ENCODE measurements at places on chromosomes 6 and 20.
A peak's percentile ranks its signal among the peaks of the same experiment; 100 is the strongest.

- DNase-seq: no peak
Observed at GRCh38 chr6:88499845-88500699, 333.9 kb upstream of the CNR1 start.

DNA sequence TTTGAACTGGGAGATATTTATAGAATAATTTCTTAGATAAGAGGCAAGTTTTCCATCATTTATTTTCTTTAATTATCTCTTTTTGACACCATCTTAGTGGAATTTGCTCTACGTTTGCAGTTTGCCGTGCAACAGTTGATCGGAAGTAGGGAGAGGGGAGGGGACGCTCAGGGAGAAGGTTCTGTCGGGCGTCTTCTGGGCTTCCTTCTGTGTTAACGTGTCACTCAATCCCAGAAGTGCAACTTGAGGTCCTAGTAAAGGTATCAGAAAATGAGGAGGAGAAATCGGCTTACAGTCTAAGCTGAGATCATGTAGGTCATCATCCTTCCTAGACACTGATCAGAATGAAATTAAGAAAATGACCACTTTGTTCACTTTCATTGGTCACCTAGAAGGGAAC is 149.0 kb upstream of the SNX9 start:
- no peak for DNase-seq

DNA sequence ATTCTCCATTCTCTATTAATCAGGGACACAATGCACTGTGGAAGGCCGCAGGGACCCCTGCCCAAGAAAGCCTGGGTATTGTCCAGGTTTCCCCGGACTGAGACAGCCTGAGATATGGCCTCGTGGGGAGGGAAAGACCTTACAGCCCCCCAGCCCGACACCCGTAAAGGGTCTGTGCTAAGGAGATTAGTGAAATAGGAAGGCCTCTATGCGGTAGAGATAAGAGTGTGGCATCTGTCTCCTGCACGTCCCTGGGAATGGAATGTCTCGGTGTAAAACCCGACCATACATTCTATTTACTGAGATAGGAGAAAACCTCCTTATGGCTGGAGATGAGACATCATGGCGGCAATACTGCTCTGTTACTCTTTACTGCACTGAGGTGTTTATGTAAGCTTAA is 15.7 kb upstream of the EIF2S2 start:
- no peak for DNase-seq

- DNase-seq: no peak
Observed at GRCh38 chr6:70166088-70166958, 136.6 kb downstream of the COL9A1 start.

DNA sequence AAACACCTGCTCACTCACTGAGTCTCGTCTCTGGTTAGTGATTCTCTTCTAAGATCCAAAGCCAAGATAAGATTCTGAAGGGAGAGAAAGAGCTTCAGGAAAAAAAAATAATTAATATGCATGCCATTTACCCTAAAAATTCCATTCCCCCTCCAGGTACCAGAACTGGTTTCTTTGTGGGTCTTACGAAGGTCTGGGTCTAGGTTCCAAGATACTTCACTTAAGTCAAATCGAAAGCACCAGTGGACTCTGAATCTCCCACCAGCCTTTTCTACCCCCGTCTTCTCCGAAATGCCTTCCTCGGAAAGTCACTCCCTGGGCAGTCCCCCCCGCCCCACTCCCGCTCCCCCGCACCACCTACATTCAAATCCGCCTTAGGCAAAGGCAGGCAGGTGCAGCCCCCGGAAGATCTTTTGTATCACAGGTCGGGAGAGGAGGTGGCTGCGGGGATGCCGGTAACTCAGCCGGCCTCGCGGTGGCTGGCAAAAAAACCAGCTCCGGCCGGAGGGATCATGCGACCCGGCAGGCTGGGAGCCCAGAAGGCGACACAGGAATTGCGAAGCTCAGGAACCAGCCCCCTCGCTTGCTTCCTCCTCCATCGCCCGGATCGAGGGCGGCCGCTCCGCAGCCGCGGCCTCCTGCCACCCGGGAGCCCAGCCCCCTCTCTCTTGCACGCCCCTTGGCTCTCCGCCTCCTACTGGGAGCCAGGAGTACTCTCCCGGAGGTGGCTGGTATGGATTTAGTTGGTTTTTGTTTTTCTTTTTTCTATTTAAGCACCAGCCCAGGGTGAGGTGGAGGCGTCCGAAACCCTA is at the start of gene BCL2L1:
Gene BCL2L1, minus strand, starts transcription at position 612 of the 812 bp plus-strand sequence. CDS start 650 bp downstream, outside the sequence.
- DNase-seq: peak; percentile 75

DNA sequence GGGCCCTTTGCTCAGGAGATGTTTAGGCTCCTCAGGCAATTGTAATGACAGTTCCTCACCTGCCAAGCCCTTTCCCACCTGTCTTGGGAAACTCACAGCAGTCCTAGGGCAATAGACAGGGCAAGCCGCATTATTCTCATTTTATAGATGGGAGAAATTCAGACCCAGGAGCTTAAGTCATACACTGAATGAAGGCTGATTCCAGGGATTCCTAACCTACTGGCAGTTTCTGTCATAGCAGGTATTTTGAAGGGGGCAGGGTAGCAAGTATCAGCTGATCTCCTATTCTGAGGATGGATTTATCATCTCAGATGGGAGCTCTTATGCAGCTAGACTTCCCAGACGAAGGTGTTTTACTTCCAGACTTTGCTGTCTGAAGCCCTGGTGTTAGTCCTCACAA is 61.4 kb upstream of the MYL9 start:
- no peak for DNase-seq

DNA sequence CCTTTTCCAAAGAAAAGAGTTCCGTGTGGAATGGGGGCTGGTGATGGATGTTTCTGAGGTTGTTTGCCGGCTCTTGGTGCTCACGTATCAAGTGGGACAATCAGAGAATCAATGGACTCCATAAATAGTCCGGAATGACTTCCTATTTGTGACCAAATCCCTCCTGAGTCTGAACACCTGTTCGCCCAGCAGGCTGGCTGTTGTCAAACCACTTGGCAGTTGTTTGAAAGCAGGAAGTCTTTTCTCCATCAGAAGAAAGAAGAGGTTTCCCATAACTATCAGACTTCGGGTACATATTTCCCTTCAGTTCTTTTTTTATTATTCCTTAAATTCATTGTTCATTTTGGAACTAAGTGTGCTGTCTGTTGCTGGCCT is 154.7 kb upstream of the RIN2 start:
- DNase-seq: no peak

DNA sequence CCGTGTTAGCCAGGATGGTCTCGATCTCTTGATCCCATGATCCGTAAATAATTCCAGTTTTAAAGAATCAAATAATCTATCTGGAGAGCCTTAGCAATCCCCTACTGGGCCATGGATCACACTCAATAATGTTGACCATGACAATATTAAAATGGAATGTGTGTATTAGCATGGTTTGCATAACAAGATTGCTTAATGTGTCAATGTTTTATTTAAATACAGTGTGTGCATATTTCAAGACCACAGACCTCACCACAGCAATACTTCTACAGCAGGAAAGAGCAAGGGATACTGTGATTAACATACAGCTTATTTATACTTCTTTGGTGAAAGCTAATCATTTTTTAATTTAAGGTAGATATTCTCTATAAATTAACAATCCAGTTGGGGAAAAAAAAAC is 470.4 kb downstream of the TFAP2B start:
- DNase-seq: no peak

DNA sequence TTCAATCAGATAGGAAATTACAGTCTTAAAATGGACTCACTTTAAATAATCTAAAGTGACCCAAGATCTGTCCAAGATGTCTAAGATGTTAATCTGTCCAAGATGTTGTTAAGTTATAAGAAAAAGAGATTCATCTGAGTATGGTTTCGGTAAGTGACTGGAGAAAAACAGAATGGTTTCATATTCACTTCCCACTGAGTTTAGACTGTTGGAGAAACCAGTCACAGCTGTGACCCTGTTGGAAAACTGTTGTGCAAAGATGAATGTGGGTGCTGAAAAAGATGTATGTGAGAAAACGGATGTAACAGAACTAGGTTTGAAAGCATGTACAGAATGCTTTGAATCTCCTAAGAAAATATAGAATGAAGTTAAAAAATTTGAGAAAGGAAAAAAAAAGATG is 325.9 kb downstream of the COL12A1 start:
- DNase-seq: no peak

GRCh38 chr6:103284835-103285234 is 1574.9 kb downstream of the HACE1 start:
- no peak for DNase-seq

GRCh38 chr6:123520217-123520616 is 116.5 kb downstream of the TRDN start:
- no peak for DNase-seq

DNA sequence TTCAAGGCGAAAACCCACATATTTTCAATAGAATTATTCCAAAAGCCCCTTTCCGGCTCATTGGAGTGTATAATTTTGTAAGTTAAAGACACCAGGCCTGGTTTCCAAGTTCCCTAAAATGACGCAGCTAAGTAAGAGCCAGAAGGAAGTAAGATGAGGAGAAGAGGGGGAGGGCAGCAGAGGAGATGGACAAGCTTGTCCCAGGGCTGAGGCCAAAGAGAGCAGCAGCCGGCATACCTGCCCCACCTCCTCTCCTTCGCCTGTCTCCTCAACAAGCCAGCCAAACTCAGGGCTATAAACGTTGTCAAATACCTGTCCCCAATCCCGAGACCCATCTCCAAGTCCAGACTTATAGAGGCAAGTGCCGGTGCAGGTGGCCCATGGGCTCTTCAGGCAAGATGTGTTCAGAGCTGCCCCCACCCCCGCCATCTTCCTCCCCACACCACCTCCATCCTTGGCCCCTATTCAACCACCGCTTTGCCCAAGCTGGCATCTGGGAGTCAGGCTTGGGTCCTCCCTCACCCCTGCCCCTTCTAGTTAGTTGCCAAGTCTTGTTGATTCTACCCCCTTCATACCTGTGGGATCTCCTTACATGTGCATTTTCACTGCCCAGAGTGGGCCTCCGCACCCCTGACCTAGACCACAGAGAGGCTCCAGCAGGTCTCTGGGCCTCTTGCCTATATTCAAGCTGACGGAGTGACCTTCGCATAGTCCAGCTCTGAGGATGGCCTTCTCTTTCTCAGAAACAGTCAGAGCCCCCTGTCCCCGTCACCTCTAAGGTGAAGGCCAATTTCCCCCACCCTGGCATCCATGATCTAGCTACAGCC is 75.7 kb upstream of the SIRPA start:
- no peak for DNase-seq

GRCh38 chr6:131216246-131216645 is 81.0 kb downstream of the AKAP7 start:
- DNase-seq: peak; percentile 67

GRCh38 chr6:100673641-100674040 is 207.5 kb downstream of the ASCC3 start:
- no peak for DNase-seq

GRCh38 chr6:12279322-12280091 is 10.7 kb upstream of the EDN1 start:
- DNase-seq: no peak

DNA sequence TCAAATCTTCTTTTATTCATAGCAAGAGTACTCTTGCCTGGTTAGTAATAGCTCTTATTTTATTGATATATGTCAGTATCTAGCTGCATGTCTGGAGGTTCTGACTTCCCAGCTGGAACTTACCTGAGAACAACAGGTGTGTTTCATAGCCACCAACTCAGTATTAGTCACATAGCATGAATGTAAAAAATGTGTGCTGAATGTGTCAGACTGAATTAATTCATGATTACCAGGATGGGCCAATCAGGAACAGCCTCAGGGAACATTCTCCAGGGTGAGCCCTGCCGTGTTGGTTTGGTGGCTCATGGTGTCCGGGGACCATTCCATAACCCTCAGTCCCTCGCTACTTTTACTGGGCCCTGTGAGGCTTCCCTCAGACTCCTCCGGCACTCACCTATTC is 99.7 kb downstream of the TULP4 start:
- no peak for DNase-seq

DNA sequence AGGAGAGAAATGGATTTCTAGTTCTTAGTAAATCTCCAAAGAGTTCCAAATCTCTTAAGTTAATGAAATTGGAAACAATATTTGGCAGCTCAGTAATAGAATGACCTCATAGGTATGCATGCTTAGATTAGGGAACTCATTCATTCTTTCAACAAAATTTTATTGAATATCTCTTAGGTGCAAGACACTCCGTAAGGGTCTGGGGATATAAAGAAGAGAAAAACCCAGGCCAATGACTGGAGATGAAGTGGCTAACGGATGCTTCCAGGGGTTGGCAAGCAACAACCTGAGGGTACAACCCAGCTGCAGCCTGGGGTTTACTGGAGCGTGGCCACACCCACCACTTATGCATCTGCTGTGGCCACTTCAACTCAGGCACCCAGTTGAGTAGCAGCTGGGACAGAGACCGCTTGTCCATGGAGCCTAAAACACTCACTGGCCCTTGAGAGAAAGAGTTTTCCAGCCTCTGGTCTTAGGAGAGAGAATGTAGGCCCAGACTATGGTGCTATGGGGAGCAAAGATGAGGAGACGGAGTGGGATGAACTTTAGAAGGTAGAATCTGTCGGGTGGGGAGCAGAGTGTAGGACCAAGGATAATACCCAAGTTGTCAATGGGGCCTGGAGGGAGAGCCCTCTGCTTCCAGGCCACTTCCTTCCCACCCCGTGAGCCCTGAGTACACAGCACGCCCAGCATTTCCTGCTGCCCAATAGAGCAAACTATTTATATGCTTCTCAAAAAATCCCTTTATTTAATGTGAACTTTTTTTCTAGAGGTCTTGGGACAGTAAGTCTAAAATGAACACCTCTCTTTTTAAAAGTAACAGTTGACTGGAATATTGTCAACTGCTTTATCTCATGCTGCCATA is 46.8 kb upstream of the PXDC1 start:
- no peak for DNase-seq

DNA sequence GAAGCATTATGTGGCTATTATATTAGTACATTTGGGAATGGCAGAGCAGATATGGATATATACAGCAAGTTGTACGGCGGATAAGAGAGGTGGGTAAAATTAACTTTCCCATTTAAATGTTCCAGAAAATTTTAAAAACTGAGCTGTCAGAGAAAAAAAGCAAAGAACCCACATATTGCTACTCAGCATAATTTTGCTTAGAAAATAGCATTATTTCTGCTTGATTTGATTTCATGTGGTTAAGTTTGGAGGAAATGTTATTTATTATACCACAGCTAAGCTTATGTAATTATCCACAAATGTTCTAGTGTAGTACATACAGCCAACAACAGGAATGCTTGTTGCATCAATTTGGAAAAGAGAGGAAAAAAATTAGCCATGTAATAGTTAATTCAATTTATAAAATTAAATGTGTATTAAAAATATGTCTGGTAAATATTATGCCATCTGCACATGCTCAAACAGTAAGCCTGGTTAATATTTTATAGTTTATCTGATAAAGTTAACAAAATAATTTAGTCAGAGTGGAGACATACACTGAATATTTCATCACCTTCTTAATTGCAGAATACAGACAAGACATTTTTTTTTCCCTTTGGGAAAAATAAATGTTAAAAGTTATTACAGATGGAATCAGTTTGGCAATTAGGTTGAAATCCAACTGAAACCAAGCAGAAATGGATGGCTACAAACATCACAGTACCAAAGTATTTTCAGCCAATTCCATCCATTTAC is 172.1 kb upstream of the ID4 start:
- no peak for DNase-seq

DNA sequence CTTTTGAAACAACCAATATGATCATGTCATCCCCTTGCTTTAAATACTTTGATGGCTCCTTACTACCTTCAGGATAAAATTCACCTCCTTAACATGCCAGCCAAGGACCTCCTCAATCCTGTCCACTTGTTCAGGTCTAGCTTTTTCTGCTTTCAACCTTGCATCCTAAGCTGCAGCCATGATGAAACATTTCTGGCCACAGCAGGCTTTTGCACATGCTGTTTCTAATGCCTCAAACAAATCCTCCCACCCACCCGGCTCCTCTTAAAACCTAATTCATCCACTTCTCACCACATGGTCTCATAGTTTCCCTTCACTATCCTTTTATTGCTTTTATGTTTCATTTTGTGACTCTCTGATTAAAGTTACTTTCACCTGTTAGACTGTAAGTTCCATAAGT is 124.6 kb downstream of the MYB start:
- no peak for DNase-seq

Measured in dermis microvascular lymphatic vessel endothelial cell (primary cell).